Stomach (tissue), 19 donors: ENCODE measurements at places on chromosomes 7 and 10.

DNA sequence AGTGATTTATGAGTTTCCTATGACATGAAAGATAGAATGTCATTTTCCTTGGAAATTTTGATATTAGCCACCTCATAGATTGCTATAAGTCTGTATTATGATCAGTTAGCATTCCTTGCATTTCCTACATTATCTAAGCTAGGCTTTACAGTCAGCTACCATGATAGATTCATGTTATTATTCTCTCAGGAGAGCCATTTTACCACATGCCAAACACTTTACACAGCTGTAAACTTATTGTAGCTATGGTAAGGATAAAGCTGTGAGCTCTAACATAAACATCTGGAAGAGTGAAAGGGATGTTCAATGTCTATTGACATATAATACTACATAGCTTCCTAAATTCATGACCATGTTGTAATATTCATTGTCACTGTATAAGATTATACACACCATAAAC is 608.0 kb downstream of the PHTF2 start:
- no peaks in the 10 kb centered on the region for H3K27me3 ChIP-seq
- H3K4me3 ChIP-seq, result no peak overlapping the region

DNA sequence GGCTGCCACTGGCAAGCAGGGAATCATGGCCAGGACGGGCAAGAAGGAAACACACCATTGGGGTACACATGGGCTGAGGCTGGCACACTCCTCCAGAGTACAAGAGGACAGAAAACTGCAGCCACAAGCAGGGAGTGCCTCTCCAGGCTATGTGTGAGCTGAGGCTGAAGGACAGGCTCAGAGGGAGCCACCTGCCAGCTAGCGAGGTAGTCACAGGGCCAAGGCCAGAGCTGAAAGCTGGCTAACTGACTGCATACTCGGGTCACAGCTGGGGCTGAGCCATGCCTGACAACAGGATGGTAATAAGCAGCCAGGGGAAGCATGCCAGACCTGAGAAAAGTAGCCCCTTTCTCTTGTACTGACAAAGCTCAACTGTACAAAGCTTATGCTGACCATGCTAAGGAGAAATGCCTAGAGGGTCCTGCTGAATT is 52.0 kb downstream of the KIF5B start:
- peak; percentile 24 for DNase-seq
- peaks cover 20% of the 10 kb centered on the region for H3K36me3 ChIP-seq
- no peak overlapping the region for H3K27ac ChIP-seq
- H3K4me1 ChIP-seq, result no peaks in the 10 kb centered on the region
- no peaks in the 10 kb centered on the region for H3K27me3 ChIP-seq
- no peak overlapping the region for H3K4me3 ChIP-seq

GRCh38 chr7:142535123-142535779 is 214.0 kb upstream of the PRSS1 start:
- DNase-seq, result peak; percentile 50
- peaks cover 11% of the 10 kb centered on the region for H3K27me3 ChIP-seq
- no peaks in the 10 kb centered on the region for H3K4me1 ChIP-seq

- no peaks in the 10 kb centered on the region for H3K36me3 ChIP-seq
- no peaks in the 10 kb centered on the region for H3K4me1 ChIP-seq
- no peaks in the 10 kb centered on the region for H3K27me3 ChIP-seq
- H3K27ac ChIP-seq, result no peak overlapping the region
- no peak for DNase-seq
These were observed 930.6 kb upstream of the ZNF722 start for GRCh38 chr7:63067897-63068585.

DNA sequence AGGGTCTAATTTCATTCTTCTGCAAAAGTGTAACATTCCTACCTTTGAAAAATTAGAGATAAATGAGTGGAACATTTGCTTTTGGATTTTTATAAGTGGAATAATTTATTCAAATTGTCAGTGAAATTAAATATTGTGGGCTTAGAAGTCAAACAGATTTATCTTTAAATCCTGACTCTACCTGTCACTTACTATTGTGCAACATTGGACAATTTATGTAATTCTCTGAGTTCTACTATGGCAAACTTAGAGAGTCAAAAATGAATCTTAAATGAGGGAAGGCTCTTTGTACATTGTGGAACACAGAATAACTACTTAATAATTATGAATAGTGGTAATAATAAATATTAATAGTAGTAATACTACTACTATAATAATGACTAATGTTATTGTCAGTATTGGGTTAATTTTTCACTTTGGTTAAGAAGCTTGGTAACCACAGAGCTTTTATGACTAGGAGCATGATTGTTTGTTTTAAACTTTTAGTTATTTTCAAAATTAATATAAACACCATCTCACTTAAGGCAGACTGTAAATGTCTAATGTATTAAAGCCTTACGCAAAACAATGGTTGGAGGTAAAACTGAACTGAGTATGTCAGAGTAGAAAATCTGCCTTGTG is 70.0 kb downstream of the PRKG1 start:
- H3K36me3 ChIP-seq, result no peaks in the 10 kb centered on the region
- no peak overlapping the region for H3K27ac ChIP-seq
- no peak for DNase-seq
- no peak overlapping the region for H3K4me3 ChIP-seq
